Transverse colon (tissue), 4 donors: ENCODE measurements at places on chromosomes 12 and 14.

DNA sequence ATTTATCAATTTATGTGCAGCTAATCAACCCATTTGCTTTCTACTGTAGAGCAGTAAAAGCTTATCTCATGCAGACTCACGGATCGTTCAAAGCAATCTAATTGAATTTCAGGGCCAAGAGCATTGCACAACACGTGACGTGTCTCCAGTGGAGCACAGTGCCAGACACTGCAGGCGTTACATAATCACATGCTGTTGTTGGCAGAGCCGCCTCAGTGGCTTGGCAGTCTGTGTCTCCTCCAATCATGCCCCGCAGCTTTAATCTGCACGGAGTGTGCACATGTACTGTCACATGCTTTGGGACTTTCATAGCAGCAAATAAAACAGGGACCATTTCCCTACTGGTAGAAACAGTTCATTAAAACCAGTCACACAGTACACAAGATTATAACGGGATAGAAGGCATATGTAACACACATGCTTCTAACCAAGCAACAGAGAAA, 309.3 kb downstream of the ITPR2 start:
- DNase-seq: peak; percentile 90

DNA sequence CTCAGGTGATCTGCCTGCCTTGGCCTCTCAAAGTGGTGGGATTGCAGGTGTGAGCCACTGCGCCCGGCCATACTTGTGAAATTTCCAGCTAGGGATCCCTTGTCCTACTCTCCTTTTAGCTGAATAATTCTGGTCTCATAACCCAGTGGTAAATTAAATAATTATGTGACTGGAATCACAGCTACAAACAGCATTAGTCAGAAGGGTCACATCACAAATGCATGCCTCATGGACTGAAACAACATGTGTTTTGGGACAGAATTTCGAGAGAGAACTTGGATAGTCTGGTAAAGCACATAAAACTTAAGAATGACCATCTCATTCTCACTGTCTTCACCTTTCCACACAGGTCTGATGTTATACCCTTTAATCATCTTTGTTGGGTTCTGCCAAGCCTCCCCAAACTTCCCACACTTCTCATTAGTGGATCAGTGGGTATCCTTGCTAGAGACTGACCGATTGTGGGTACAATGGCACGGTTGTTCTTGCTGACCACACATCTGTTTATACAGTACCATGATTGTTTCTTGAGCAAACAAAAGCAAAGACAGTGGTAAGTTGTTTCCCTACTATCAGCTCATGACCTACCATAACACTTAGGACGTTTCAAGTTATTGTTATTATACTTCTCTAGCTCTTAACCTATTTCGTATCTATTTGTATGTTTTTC, 5.1 kb downstream of the GPRC5D start:
- no peak for DNase-seq

- no peak for DNase-seq
Observed at GRCh38 chr12:96495841-96496545, 6.6 kb downstream of the CFAP54 start.

GRCh38 chr14:89227496-89227836, 189.6 kb downstream of the FOXN3 start:
- no peak for DNase-seq

DNA sequence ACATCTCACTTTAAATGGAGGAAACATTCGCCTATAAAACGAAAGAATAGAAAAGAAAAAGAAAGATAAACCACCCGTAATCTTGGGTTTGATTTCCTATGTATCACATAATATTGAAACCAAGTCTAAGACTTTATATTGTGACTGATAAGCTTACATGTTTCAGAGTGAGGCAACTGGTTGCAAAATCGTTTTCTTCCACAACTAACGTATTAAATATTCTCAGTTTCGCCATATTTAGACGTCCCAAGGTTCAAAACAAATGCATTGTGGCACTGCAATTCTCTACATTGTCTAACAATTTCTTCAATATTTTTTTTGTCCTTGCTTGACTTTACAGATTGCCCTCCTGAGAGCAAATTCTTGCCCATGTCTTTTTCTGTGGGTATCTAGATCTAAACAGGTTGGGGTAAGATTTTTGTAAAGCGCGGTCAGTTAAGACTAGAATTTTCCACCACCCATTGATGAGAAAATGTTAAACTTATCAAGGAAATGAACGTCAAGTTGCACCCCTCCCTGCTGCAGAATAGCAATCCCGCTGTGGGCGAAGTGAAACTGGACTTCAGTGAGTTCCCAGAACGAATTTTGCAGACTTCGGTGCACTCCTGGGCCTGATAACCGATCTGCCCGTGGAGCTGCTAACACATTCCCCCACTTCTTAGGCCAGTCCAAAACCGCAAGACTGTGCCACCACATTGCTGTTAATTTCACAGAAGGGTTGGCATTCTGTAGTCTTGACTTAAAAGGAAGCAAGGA, 2.7 kb downstream of the TBX3 start:
- DNase-seq: peak; percentile 40

DNA sequence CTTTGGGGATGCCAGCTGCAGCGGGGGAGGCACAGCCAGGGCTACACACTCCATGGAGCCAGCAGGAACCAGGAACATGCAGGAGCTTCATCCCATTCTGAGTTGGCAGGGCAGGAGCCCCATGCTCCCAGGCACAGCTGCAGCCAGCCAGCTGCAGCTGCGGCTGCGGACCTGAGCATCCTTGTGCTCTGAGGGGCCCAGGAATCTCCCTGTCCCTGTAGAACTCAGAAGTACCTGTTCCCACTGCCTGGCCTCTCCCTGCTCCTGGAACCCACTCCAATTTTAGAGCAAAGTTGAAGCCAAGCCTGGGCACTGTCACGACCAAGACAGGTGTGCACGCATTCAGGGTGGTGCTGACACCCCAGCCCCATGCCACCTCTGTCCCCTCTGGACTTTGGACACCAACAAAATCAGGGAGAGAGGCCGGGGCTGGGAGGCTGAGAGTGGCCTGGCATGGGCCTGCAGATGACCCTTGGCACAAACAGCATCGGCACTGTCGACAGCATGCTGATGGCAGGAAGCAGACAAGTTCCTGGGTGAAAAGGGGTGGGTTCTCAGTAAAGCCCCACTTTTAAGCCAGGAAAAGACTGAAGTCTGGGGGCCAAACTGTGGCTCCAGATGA, 257.3 kb upstream of the LRFN5 start:
- DNase-seq: no peak

DNA sequence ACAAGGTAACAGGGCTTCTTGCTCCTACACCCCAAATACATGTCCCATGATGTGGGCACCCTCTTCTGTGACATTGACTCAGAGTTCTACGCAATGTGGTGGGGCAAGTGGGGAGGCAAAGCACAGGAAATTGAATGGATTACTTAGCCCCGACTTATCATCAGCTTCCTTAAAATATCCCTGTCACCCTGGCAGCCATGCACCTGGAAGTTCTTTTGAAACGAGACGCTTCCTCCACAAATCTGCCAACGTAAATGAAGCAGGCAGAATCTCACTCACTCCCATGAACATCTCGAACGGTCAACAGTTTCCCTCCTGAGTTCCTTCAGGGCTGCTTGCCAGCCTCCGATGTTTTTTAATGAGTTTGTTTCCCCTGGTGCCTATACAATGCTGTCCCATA, 33.5 kb downstream of the RNFT2 start:
- DNase-seq: no peak

- peak; percentile 64 for DNase-seq
Observed at GRCh38 chr12:6570264-6570887, 2.3 kb upstream of the NOP2 start.

- DNase-seq: no peak
Observed at GRCh38 chr12:84841591-84841990, 71.0 kb downstream of the SLC6A15 start.

DNA sequence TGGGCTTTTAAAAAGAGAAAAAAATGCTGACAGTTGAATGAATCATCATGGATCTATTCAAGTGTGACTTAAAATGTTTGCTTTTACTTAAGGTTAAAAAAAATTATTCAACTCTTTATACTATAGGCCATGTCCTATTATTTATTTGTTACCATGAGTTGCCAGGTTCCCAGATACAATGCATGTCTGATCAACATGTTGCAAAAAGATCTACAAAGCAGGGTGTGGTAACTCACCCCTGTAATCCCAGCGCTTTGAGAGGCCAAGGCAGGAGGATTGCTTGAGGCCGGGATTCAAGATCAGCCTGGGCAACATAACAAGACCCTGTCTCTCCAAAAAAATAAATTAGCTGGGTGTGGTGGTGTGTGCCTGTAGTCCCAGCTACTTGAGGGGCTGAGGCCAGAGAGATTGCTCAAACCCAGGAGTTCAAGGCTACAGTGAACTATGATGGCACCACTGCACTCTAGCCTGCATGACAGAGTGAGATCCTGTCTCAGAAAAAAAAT, 460.8 kb downstream of the BCAT1 start:
- no peak for DNase-seq

DNA sequence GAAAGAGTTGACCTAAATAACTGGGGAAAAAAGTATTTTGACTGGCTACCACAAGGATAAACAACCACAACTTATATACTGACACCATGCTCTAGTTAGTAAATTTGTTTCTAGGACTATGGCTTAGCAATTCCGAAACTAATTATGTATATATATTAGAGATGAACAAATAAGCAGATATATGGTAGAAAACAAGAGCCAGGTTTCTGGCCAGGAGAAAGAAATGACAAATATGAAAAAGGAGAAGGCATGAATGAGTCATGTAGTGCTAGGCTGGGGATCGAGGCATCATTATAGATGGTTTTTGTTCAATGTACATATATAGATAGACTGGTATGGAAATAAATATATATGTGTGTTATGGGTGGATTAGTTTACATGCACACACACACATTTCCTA, 5.5 kb upstream of the LRRC74A start:
- DNase-seq: no peak

DNA sequence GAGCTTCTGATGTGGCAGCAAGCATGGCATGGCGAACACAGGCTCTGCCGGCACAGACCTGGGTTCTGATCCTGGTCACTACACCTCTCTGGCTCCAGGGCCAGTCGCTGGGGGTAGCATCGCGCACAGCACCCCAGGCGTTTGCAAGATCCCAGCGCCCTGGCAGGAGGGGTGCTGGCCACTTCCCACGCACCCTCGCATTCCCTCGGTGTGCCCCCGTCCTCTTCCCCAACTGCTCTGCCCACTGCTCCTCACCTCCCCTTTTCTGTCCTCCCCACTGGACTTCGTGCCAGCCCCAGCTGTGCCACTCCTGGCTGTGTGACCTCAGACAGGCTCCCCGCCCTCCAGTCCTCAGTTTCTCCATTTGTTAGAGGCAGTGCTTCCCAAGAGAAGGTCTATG, 2.8 kb downstream of the CDK2AP1 start:
- DNase-seq: no peak

- DNase-seq: no peak
Observed at GRCh38 chr12:30836656-30837445, 82.1 kb upstream of the CAPRIN2 start.

DNA sequence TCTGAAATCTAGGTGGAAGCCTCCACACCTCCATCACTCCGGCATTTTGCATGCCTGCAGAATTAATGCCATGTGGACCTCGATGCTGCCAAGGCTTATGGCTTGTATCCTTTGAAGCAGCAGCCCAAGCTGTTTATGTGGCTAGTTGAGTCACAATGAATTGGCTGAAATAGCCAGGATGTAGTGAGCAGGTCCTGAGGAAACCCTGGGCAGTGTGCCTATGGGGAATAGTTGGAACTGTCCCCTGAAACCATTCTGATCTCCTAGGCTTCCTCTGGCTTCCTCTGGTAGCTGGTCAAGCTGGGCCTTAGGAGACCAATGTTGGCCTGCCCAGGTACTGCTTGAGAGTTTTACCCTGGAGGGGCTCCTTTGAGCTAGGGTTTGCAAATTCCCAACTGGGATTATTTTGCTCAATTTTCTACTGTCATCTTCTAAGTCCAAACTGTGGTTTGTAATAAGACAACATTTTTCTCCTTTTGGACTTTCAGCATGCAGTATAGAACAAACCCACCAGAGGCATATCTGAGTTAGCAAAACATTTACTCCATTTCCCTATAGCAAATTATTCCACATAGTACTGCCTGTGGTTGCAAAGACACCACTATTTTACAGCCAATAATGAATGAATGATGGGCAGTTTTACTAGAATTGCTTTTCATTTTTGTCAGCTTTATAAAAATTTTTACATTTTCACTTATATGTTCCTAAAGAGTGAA, 85.1 kb upstream of the AMIGO2 start:
- DNase-seq: no peak

GRCh38 chr14:73717711-73718417, 3.7 kb upstream of the PNMA1 start:
- DNase-seq: peak; percentile 48

GRCh38 chr12:67456431-67456901, 187.3 kb downstream of the CAND1 start:
- no peak for DNase-seq

GRCh38 chr14:60819575-60819974, 85.0 kb downstream of the MNAT1 start:
- DNase-seq: no peak

GRCh38 chr12:109716512-109717389, 3.1 kb downstream of the FAM222A start:
- DNase-seq: peak; percentile 48

- no peak for DNase-seq
Observed at GRCh38 chr14:46230540-46230939, 421.0 kb downstream of the RPL10L start.

DNA sequence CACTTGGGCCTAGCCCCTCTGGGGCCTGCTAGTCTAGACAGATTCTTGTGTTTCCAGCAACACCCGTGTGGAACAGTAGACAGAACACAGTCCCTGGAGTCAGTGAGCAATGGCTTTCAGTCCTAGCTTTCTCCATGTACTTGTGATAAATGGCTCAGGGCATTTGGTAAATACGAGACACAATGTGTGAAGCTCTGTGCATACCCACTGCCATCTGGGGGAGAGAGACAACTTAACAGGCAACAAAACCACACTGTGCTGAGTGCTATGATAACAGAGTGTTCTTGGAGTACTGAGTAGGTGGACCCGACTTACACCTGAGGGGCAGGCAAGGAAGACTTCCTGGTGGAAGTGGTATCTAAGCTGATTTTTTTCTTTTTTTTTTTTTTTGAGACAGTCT, 86.3 kb upstream of the TBX3 start:
- DNase-seq: no peak

- DNase-seq: no peak
Observed at GRCh38 chr12:22631863-22632463, 7.0 kb downstream of the ETNK1 start.

DNA sequence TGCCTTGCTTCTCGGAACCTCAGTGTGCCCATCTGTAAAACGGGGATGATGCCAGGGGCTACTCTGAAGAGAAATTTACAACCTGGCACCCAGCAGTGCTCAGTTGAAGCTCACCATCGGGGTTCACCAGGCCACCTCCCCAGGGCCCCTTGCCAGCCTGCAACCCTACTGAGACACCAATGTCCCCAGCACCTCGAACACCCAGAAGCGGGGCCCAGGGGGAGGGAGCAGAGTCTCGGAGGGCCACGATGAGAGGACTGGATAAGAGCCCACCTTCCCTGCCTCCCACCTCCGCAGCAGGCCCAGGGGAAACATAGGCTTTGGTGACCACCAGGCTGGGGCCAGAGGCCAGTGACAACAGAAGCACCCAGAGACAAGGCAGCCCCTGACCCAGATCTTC, 22.4 kb downstream of the NCOR2 start:
- DNase-seq: no peak

- no peak for DNase-seq
Observed at GRCh38 chr14:67721875-67722274, 20.2 kb downstream of the RDH12 start.
